ENCODE measurements at places on chromosomes 5 and 9. TPM values are rescaled to one million over a fixed set of nuclear protein-coding genes. Genes with fewer than 3 reads are reported as not detected.

Gene ZNF608
- total RNA-seq: 0.95 TPM

Gene NR5A1
- total RNA-seq: not detected

Gene PRR7
- total RNA-seq: 47.2 TPM

Gene ACSL6
- 0.35 TPM for total RNA-seq

Gene ANXA2R
- 4.8 TPM for total RNA-seq

Gene POLE3
- 83.4 TPM for total RNA-seq

Gene MARCHF11
- total RNA-seq: not detected

Gene AJM1
- 1.4 TPM for total RNA-seq

Gene FAXDC2
- not detected for total RNA-seq

Gene POLK
- 6.5 TPM for total RNA-seq

Gene CD72
- not detected for total RNA-seq

DNA sequence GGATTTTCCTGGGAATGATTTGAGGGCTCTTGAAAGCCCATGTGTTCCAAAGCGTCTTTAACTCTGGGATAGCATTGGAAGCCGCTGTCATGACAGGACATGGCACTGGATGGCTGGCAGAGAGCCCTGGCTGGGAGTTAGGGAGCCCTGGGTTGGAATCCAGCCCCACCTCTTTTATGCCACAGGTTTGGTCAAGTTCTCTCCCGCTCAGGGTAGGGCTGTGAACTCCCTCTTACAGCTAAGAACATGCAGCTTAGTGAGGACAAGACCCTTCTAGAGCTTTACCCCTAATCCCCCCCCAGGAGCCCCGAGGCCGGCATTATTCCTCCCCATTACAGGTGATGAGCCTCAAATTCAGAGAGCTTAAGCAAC, 37.2 kb downstream of the OLFML2A start:
- no peak for DNase-seq
- H3K27ac ChIP-seq: no peak overlapping the region
- H3K36me3 ChIP-seq: no peaks in the 10 kb centered on the region
- H3K27me3 ChIP-seq: no peaks in the 10 kb centered on the region
- no peak overlapping the region for H3K4me3 ChIP-seq
- H3K4me1 ChIP-seq: peaks cover 41% of the 10 kb centered on the region

GRCh38 chr5:153340139-153340538, 150.3 kb upstream of the GRIA1 start:
- no peak overlapping the region for H3K27ac ChIP-seq
- H3K4me3 ChIP-seq: no peak overlapping the region
- H3K27me3 ChIP-seq: no peaks in the 10 kb centered on the region

DNA sequence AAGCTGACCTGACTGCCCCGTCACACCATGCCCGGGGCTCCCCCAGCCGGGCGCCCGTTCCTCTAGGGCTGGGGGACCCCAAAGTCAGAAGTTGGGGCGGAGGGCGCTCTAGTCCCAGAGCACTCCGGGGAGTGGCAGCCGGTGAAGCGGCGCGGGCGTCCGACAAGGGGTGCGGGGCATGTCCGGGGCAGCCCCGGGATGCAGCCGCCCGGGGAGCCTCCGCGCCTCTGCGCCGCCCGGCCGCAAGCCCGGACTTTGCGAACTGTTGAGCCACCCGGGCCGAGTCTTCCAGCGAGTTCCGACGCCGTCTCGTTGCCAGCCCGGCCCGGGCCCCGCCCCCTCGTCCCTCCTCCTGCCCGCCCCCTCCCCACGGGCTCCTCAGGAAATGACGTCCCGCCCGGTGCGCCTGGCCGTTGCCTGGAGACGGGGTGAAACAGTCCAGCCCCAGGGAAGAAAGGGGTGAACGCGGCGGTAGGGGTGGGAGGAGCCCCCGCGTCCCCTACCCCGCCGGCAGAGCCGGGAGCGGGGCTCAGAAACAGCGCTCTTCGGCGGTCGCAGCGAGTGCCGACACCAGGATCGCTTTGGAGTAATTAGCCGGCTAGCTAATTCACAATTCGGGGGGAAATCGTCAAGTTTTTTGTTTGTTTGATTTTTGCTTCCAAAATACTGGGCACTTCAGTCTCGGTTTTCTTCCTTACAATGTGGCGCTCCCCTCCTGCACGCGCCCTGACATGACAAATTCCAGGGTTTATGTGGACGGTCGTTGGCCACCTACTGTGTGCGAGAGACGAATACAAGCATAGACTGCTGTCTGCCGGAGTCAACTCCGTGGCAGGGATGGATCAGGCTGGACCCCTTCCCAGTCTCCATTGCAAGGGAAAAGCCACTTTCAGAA, at the start of gene WHRN:
WHRN (minus strand) TSS at position 287 of the 895 bp plus-strand sequence. CDS start 672 bp downstream, outside the sequence.
- peak; percentile 86 for DNase-seq
- H3K4me1 ChIP-seq: peaks cover 22% of the 10 kb centered on the region
- H3K27me3 ChIP-seq: no peaks in the 10 kb centered on the region

DNA sequence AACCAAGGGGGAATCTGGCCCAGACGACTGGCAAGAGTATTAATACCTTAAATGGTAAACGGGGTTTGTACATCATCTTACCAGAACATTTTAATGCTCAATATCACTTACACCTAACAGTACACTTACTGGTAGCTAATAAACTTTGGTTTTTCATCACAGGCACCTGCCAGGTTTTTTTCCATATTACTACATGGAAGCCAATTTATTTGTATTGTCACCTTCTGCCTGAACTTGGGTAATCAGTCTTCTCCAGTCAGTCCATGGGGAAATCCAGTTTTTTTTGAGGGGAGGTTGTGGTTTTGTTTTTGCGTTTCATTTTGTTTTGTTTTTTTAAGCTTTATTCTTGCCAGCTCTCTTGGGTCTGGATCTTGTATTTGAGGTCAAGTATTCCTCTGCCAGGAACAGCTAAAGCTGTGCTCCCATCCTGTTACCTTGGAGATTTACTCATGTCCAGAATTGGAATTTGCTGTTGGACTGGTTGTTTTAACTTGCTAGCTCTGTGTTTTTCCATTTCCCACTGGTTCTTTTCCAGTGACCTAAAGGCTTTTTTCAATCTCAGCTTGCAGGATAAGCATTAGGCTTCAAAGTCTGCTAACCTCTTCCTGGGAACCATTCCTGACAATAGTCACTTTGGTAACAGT, 11.1 kb upstream of the NADK2 start:
- H3K36me3 ChIP-seq: no peaks in the 10 kb centered on the region
- H3K27ac ChIP-seq: no peak overlapping the region
- H3K4me1 ChIP-seq: no peaks in the 10 kb centered on the region
- H3K4me3 ChIP-seq: no peak overlapping the region

DNA sequence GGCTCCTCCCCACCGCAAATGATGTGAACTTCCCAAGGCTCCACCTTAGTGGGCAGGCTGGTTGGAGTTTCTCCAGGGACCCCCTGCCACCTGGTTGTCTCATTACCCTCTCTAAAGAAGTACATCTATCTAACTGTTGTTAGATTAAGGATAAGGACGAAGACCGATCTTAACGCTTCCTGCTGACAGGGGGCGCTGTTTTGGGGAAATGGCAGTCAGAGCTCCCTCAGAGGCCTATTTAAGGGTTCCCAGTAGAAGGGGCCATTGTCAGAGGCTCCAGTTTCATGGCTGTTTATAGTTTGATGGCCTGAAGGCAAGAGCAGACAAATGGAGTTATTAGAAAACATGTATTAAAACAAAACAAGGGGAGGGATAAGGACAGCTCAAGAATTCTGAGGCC, 100.1 kb downstream of the SPEF2 start:
- H3K4me1 ChIP-seq: no peaks in the 10 kb centered on the region
- no peak overlapping the region for H3K4me3 ChIP-seq
- H3K27ac ChIP-seq: no peak overlapping the region
- no peak for DNase-seq

DNA sequence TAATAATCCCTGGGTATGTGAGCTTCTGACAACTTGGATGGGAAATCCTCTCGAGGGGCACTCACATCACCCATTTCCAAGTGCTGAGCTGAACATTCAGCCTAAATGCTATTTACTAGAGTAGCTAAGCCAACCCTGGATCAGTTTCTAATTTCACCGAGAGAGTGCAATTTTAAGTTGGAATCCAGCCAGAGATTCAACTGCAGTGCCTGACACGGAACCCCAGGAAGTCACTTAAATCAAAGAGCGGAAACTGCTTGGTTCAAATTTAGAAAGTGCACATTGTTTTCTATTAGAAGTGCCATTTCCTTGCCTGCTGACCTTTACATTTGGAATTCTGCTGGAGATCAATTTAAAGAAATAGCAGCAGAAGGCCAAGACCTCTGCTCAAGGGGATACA, 8.8 kb downstream of the SPRY4 start:
- peaks cover 37% of the 10 kb centered on the region for H3K36me3 ChIP-seq
- H3K27me3 ChIP-seq: no peaks in the 10 kb centered on the region
- H3K4me1 ChIP-seq: peaks cover 13% of the 10 kb centered on the region
- no peak overlapping the region for H3K4me3 ChIP-seq

DNA sequence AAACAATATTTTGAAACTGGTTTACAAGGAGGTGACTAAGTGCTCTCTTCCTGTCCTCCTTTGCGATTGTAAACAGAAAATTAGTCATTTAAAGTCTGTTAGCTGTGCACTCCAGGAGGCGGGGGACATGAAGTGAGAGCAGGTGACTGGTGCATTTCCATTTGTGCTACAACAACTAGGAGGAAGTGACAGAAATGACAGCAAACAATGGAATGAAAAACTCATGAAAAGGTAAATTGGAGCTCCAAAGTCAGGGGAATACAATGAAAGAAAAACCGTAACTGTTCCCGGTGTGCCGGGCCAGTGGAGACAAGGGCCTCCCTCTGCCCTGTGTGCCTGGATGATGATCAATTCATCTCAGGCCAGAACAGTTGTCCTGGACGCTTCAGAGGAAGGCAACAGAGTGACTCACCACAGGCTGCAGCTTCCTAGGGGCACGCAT, 439.9 kb downstream of the GADD45G start:
- no peaks in the 10 kb centered on the region for H3K36me3 ChIP-seq
- H3K27ac ChIP-seq: peak overlapping the region; percentile 64
- peaks cover 18% of the 10 kb centered on the region for H3K4me1 ChIP-seq
- no peaks in the 10 kb centered on the region for H3K27me3 ChIP-seq

GRCh38 chr5:168047669-168048111, 243.8 kb upstream of the WWC1 start:
- no peak overlapping the region for H3K27ac ChIP-seq
- peaks cover 57% of the 10 kb centered on the region for H3K27me3 ChIP-seq
- DNase-seq: no peak

- no peak for DNase-seq
- H3K4me3 ChIP-seq: no peak overlapping the region
- H3K36me3 ChIP-seq: no peaks in the 10 kb centered on the region
- H3K27me3 ChIP-seq: no peaks in the 10 kb centered on the region
- no peaks in the 10 kb centered on the region for H3K4me1 ChIP-seq
Measured at GRCh38 chr9:81573415-81574321, 115.7 kb downstream of the TLE1 start.

DNA sequence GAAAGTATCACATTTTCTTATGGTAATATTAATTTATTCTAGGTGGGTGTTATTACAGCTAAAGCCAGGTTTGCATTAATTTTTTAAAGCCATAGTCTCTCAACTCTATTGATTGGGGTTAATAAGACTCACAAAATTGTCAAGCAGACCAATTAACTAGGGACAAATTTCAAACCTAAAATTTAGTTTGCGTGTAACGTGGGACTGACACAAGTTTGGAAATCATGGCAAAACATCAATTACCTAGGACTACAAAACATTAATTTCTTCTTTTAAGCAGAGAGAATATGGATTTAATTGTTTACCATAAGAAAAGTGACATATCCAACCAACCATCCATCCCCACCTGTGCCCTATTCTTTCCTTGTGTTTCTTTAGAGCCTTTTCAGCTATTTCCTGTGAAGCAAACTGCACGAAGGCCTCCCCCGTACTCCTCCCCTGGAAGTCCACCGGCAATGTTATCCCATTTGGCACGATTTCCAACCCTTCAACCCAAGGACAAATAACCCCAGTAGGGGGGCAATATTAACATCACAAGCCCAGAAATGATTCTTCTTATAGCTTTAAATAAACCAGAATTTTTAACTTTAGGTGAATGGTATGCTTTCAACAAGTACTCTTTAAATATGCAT, 4.4 kb downstream of the HNRNPH1 start:
- H3K4me1 ChIP-seq: peaks cover 16% of the 10 kb centered on the region
- no peaks in the 10 kb centered on the region for H3K27me3 ChIP-seq
- no peak overlapping the region for H3K27ac ChIP-seq
- DNase-seq: no peak
- peaks cover 86% of the 10 kb centered on the region for H3K36me3 ChIP-seq

GRCh38 chr9:77512876-77513275, 135.2 kb downstream of the GNA14 start:
- peak; percentile 52 for DNase-seq
- H3K4me3 ChIP-seq: no peak overlapping the region
- no peak overlapping the region for H3K27ac ChIP-seq
- no peaks in the 10 kb centered on the region for H3K36me3 ChIP-seq

- no peaks in the 10 kb centered on the region for H3K4me1 ChIP-seq
- H3K27me3 ChIP-seq: no peaks in the 10 kb centered on the region
- DNase-seq: no peak
- no peak overlapping the region for H3K4me3 ChIP-seq
- no peaks in the 10 kb centered on the region for H3K36me3 ChIP-seq
Measured at GRCh38 chr5:116359592-116359991, 215.0 kb downstream of the SEMA6A start.

GRCh38 chr5:151079838-151080612, 809 bp downstream of the TNIP1 start:
- H3K4me1 ChIP-seq: peaks cover 84% of the 10 kb centered on the region
- peak overlapping the region; percentile 92 for H3K27ac ChIP-seq
- H3K4me3 ChIP-seq: peak overlapping the region; percentile 94
- peak; percentile 77 for DNase-seq
- H3K36me3 ChIP-seq: peaks cover 14% of the 10 kb centered on the region

DNA sequence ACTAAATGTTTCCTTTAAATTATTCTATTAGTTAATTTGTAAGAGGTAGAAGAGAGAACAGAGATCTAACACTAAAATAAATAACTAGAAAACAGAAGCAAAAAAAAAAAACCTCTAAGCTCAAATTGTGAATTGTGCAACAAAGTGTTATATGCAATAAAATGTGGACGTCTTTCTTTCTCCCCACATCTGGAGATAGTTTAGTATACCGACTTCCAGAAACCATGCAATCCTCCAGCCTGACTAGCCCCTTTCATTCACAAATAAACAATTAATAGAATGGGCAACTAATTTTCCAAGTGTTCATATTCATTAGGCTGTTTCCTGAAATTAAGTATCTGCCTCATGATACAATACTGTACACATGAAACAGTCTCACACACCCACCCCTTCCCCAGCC, 258.5 kb downstream of the BNC2 start:
- no peak overlapping the region for H3K27ac ChIP-seq
- no peaks in the 10 kb centered on the region for H3K27me3 ChIP-seq
- H3K36me3 ChIP-seq: no peaks in the 10 kb centered on the region
- no peak for DNase-seq
- H3K4me3 ChIP-seq: no peak overlapping the region
- no peaks in the 10 kb centered on the region for H3K4me1 ChIP-seq

- H3K27ac ChIP-seq: no peak overlapping the region
- H3K27me3 ChIP-seq: no peaks in the 10 kb centered on the region
- H3K4me1 ChIP-seq: no peaks in the 10 kb centered on the region
- DNase-seq: no peak
Measured at GRCh38 chr9:134396825-134397224, 70.6 kb downstream of the RXRA start.

GRCh38 chr5:179154991-179155955, 95.1 kb downstream of the ZNF354C start:
- DNase-seq: no peak
- no peaks in the 10 kb centered on the region for H3K4me1 ChIP-seq
- H3K36me3 ChIP-seq: no peaks in the 10 kb centered on the region
- H3K27ac ChIP-seq: no peak overlapping the region
- no peaks in the 10 kb centered on the region for H3K27me3 ChIP-seq

GRCh38 chr5:138603249-138603920, 28.2 kb upstream of the HSPA9 start:
- no peaks in the 10 kb centered on the region for H3K27me3 ChIP-seq
- H3K4me3 ChIP-seq: no peak overlapping the region
- no peak overlapping the region for H3K27ac ChIP-seq
- H3K36me3 ChIP-seq: no peaks in the 10 kb centered on the region

All from PC-3 (cell line).